Activated naive CD8-positive, alpha-beta T cell treated with anti-CD3 and anti-CD28 coated beads for 36 hours (primary cell): ENCODE measurements at places on chromosomes 16 and 17.

GRCh38 chr16:57373117-57373947 lies 1.0 kb downstream of the CX3CL1 start:
- H3K27ac ChIP-seq, result no peak overlapping the region
- no peaks in the 10 kb centered on the region for H3K36me3 ChIP-seq
- H3K4me1 ChIP-seq, result peaks cover 30% of the 10 kb centered on the region

GRCh38 chr16:26802440-26802839 lies 264.3 kb upstream of the C16orf82 start:
- H3K27ac ChIP-seq, result no peak overlapping the region
- H3K4me1 ChIP-seq, result no peaks in the 10 kb centered on the region
- H3K27me3 ChIP-seq, result peaks cover 32% of the 10 kb centered on the region
- H3K36me3 ChIP-seq, result no peaks in the 10 kb centered on the region
- DNase-seq, result no peak

DNA sequence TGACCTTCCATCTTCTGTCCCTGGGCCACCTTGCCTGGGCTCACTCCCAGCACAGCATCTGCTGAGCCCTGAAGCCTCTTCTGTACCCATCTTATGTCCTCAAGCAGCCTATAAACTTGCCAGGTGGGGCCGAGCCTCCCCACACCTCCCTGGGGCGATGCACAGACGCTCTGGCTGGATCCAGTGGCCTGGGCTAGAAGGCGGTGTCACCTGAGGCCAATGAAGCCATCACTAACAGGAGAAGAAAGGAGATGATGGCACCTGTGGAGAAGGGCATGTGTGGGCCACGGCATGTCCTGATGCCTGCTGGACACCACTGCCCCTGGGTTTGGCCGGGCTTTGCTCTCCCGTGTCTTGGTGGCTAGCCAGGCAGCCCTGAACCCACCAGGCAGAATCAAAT lies 45.5 kb downstream of the PEMT start:
- H3K36me3 ChIP-seq, result no peaks in the 10 kb centered on the region
- no peak overlapping the region for H3K27ac ChIP-seq
- no peaks in the 10 kb centered on the region for H3K4me1 ChIP-seq

- no peak overlapping the region for H3K27ac ChIP-seq
- no peak overlapping the region for H3K4me3 ChIP-seq
- peaks cover 40% of the 10 kb centered on the region for H3K36me3 ChIP-seq
- no peaks in the 10 kb centered on the region for H3K27me3 ChIP-seq
Measured at GRCh38 chr16:19607616-19608280, 52.2 kb downstream of the VPS35L start.

GRCh38 chr17:83006515-83007455 lies 72.6 kb upstream of the METRNL start:
- peaks cover 8% of the 10 kb centered on the region for H3K36me3 ChIP-seq
- no peak overlapping the region for H3K27ac ChIP-seq
- peaks cover 1% of the 10 kb centered on the region for H3K4me1 ChIP-seq
- no peak overlapping the region for H3K4me3 ChIP-seq
- H3K27me3 ChIP-seq, result no peaks in the 10 kb centered on the region

DNA sequence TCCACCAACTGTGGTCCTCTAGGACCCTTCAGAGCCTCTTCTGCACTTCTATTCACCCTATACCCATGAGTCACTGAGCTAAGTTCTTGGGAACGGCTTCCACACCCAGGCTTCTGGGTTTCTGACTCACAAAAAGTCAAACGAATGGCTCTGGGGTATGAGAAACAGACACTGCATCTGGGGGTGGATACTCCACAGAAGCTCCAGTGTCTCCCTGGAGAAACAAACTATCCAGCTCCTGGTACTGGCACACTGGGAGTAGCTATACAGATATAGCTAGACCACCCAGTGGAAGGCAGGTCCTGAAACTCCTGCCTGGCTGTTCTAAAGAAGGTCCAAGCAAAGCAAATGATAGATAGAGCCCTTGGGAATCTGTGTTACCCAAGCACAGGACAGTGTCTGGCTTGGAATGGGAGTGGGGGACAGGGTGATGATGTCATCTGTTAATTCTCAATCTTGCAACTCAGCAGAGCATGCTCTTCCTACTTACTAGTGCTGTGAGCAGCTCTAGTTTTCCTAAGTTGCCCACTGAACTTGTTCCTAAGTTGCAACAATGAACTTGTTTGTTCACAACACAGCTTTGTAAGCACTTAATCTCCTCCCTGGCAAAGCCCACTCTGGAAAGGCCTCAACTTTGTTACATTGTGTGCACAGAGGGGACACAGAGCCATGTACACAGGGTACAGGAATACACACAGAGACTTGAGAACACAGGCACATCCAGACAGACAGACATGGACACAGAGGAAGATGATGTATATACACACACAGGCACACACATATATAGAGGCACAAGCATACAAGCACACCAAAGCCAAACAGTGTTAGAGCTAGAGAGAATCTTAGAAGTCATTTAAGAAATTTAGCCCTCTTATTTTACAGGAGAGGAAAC lies 6.7 kb downstream of the MMP28 start:
- H3K4me3 ChIP-seq, result no peak overlapping the region
- H3K27me3 ChIP-seq, result peaks cover 6% of the 10 kb centered on the region
- DNase-seq, result no peak
- no peak overlapping the region for H3K27ac ChIP-seq

DNA sequence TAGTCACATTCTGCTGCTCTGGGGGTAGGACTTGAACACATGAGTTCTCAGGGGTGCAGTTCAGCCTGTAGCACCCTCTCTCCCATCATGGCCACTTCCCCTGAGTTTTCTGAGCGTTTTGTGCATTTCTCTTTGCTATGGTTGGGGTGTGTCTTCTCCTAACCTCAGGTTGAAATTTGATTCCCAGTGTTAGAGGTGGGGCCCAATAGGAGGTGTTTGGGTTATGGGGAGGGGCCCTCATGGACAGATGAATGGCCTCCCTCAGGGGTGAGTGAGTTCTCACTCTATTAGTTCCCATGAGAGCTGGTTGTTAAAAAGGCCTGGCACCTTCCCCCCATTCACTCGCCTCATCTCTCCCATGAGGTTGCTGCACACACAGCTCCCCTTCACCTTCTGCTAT lies 101.1 kb downstream of the FOXL1 start:
- no peak for DNase-seq
- H3K4me3 ChIP-seq, result no peak overlapping the region
- H3K27ac ChIP-seq, result no peak overlapping the region
- H3K4me1 ChIP-seq, result no peaks in the 10 kb centered on the region

DNA sequence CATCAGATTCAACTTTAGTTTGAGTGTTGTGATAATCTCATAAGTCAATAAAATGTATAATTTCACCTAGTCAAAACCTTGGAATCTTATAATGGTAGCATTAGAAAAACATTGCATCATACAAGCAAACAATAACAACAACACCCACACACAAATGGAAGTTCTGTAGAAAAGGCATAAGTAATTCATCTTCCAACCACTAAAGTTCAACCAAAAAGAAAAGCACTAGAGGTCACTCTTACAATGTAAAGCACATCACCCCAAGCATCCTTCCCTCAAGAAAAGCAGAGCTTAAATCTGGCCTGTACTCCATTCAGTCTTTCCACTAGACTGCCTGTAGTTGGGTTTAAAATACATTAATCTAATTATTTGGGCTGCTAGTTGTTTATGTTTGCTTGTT lies 1.8 kb downstream of the CNTNAP4 start:
- H3K4me3 ChIP-seq, result no peak overlapping the region
- H3K36me3 ChIP-seq, result no peaks in the 10 kb centered on the region
- no peak for DNase-seq
- no peaks in the 10 kb centered on the region for H3K27me3 ChIP-seq
- H3K4me1 ChIP-seq, result no peaks in the 10 kb centered on the region

DNA sequence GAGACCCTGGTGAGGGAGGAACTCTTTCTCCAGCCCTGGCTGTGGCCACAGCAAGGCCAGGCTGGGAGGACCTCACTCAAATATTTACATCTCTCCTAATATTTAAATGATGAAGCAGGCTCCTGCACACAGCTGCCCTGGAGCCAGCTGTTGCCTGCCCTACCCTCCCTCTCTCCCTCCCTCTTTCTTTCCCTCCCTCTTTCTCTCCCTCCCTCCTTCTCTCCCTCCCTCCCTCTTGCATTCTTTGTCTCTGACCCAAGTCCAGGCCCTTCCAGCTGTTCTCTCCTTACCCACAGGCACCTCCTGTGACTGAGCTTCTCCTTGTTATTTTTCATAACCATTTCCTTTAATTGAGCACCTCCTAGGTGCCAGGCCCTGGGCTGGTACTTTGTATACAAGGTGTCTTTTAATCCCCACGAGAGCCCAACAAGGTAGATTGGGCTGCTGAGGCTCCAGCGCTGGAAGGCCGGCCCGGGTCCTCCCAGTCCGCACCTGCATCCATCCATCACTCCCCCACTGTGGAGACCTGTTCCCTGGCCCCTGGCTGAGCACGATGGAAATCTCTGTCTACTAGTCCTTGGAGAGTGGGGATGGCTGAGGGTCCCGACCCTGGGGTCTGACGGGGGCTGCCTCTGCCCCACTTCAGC lies 242.3 kb downstream of the SEC14L1 start:
- H3K27ac ChIP-seq, result no peak overlapping the region
- DNase-seq, result no peak
- no peaks in the 10 kb centered on the region for H3K27me3 ChIP-seq
- H3K36me3 ChIP-seq, result no peaks in the 10 kb centered on the region
- H3K4me1 ChIP-seq, result peaks cover 77% of the 10 kb centered on the region

GRCh38 chr16:13315642-13316427 lies 414.4 kb downstream of the SHISA9 start:
- peaks cover 10% of the 10 kb centered on the region for H3K27me3 ChIP-seq
- no peak overlapping the region for H3K27ac ChIP-seq
- H3K4me1 ChIP-seq, result peaks cover 8% of the 10 kb centered on the region
- no peaks in the 10 kb centered on the region for H3K36me3 ChIP-seq

- peaks cover 10% of the 10 kb centered on the region for H3K27me3 ChIP-seq
- no peak overlapping the region for H3K27ac ChIP-seq
- no peak for DNase-seq
Measured at GRCh38 chr16:75793641-75794040, 67.4 kb upstream of the CPHXL start.

DNA sequence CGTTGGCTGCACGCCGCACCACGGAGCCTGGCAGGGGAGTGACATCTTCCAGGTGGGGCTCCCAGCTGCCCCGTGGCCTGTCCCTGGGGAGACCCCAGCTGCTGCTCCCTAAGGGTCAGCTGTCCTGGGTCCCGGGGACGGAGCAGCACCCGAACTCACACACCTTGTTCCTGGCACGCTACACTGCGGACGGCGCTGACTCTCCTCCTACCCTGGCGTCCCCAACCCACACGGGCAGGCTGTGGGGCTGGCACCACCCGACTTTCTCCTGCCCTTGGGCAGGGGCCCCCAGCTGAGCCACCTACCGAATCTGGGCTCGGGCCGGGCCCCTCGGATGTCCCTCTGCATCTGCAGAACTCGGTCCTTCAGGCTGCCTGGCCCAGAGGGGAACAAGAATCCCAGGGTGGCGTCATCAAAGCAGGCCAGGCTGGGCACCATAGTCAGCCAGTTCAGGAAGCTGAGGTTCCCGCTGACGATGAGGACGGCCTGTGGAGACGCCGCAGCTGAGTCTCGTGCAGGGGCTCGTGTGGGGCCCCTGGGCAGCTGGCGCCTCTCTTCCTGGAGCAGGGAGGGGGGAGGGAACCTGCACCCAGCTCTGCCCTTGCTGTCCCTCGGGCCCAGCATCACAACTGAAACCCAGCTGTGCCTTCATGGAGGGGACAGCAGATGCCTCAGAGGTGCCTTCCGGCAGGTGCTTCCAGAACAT lies 70.5 kb upstream of the GNG13 start:
- no peak for DNase-seq
- H3K27me3 ChIP-seq, result no peaks in the 10 kb centered on the region
- no peaks in the 10 kb centered on the region for H3K4me1 ChIP-seq
- H3K27ac ChIP-seq, result no peak overlapping the region

DNA sequence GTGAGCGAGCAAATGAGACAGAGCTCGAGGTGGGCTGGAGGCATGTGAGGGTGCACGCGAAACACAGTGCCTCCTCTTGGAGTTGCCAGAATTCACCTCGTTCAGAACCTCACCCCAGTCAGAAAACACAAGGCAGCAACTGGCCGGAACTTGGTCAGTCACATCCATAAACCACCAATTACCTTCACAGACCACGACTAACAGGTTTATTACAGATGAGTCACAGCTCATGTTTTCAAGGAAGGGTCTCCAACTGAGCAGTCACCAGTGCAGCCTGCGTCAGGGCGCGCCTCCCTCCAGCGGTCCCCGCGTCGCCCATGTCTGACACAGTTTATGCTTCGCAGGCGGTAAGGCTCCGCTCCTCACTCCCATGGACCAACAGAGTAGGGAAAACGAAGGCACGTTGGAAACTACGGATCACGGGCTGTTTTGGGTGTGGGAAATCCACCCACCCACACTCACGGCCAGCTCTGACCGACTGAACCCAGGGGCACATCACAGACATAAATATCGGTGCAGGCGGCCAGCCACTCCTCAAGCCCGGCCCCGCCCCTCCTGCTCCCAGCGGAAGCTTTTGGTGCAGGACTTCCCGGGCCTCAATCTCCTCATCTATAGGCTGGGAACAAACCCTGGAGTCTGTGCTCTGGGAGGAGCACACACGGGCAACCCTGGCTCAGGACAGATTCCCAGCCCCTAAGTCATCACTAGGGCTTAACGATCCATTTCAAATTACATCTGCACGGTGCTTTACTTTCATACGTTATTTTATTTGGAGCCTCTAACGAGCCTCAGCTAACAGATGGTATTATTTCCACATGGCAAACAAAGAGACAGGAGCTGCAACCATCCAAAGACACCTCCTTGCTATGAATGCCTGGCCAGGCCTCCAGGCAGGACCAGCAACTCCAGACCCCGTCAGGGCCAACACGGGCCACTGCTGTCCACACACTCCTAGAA lies 126.3 kb downstream of the ZNF778 start:
- peak overlapping the region; percentile 64 for H3K27ac ChIP-seq
- H3K27me3 ChIP-seq, result no peaks in the 10 kb centered on the region
- no peak overlapping the region for H3K4me3 ChIP-seq
- H3K36me3 ChIP-seq, result peaks cover 24% of the 10 kb centered on the region
- peaks cover 77% of the 10 kb centered on the region for H3K4me1 ChIP-seq
